Amniotic epithelial cell (primary cell): ENCODE measurements at places on chromosomes 1 and 21.

GRCh38 chr1:161843156-161843555, 77.0 kb downstream of the ATF6 start:
- peak; percentile 33 for DNase-seq

- DNase-seq: no peak
These were observed 2.8 kb downstream of the RPL5 start for GRCh38 chr1:92834617-92835016.

DNA sequence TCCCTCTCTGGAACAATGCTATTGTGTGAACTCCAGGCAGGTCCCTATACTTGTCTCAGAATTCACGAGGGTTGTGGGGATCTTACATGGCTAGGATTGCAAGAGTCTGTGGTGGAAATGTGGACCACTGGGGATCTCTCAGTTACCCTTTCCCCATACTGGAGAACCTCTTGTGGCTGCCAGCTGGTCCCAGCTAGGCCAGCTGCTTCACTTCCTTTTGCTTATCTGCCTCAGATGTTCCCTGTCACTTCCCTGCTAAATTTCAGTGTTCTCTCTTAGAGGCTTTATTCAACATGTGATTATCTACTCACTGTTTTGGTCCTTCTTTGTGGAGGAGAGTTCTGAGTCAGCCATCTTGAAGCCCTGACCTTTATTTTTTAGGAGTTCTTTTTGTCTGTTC, 75.9 kb upstream of the SAMD13 start:
- no peak for DNase-seq

- no peak for DNase-seq
These were observed 5.1 kb upstream of the PLEKHO1 start for GRCh38 chr1:150144606-150145005.

- DNase-seq: no peak
These were observed 15.3 kb upstream of the ZSWIM5 start for GRCh38 chr1:45221716-45222115.

DNA sequence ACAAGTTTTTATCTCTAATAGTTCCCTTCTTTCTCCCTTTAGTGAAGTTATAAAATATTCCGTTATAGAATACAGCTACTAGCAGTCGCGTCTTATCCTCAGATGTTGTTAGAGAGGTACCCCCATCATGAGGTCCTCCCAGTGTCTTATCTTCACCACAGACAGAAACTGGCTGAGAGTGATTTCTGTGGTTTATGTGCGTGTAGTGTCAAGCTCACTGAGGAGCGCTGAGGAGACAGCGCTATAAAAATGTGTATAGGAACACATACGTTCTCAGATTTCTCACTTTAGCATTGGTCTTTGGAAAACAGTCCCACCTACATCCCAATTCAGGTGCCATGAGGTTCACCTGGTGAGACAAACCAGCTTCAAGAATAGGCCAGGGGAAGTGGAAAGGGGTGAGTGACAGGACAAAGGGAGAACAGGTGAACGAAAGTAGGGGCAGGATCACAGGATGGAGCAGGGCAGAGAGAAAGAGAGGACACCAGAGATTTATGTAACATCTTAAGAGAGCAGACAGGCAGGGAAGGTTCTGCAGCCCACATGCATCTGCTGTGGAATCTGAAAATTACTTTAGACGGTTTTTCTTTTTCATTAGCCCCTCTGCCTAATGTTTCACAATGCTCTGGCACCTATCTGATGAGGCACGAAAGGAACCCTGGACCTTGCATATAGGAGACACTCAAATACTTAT, 2.7 kb upstream of the PLEKHO1 start:
- peak; percentile 51 for DNase-seq

DNA sequence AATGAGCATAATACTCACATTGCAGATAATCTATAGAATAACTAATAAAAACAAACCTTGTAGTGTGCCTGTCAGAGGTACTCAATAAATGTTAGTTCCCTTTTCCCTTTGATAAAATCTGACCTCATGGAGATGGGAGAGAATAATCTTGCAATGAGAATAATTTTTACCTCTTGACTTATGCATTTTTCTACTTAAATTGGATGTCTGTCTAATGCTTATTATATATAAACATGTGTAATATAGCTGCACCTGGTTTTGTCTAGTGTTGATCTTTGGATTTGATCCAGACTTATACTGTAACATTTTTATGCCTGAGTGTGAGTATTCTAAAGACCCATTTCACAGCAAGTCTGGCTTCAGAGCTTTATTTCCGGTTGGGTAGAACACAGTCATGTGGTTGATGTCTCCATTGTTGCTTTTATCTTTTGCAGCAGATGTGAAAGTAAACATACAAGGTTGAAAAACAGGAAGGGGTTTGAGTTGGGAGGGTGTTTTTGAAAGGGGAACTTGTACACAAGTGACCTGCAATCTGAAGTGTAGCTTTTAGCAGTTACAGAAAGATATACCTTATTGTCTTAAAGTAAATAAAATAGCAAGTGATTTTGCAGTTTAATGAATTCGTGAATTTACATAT, 12.4 kb downstream of the EPB41 start:
- DNase-seq: peak; percentile 26

- no peak for DNase-seq
These were observed 148.0 kb downstream of the DHRS3 start for GRCh38 chr1:12469990-12470389.

GRCh38 chr1:12555411-12556367, 62.3 kb downstream of the DHRS3 start:
- no peak for DNase-seq

GRCh38 chr1:27257155-27257554, 22.7 kb downstream of the WDTC1 start:
- peak; percentile 90 for DNase-seq

DNA sequence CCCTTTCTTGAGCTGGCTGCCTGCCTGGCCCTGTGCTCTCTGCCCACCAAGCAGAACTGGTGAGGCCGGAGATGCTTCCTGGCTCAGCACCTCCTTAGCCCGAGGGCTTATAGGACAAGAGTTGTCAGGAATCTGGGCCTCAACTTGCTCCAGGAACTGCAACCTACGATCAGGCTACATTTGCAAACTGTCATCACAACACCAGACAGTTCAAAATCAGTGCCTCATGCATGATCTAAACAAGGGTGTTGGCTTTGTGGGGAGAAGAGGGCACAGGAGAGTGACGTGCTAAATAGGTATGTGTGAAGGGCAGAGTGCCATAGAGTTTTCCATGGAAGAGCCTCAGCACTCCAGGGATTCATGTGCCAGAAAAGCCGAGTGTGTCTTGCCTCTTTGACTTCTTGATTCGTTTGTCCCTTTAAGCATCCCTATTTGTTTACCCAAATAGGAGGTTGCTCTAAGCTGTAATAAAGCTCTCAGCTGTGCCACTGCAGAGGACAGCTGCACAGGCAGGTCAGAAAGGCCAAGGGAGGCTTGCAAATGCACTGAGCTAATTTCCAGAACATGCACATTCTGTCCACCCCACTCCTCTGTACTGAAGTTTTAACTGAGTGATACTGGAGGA, 30.2 kb upstream of the NEK2 start:
- no peak for DNase-seq

GRCh38 chr1:183282101-183282855, 96.2 kb downstream of the LAMC2 start:
- no peak for DNase-seq

- DNase-seq: no peak
These were observed 4.5 kb downstream of the PRAMEF12 start for GRCh38 chr1:12778061-12778460.

- DNase-seq: no peak
These were observed 27.7 kb upstream of the SYT6 start for GRCh38 chr1:114181356-114181755.
